ENCODE measurements at places on chromosomes 1 and 21.

- DNase-seq = no peak
Observed at GRCh38 chr1:57506941-57507340, 83.1 kb upstream of the DAB1 start.

- no peak for DNase-seq
Observed at GRCh38 chr1:51435878-51436277, 83.2 kb downstream of the EPS15 start.

DNA sequence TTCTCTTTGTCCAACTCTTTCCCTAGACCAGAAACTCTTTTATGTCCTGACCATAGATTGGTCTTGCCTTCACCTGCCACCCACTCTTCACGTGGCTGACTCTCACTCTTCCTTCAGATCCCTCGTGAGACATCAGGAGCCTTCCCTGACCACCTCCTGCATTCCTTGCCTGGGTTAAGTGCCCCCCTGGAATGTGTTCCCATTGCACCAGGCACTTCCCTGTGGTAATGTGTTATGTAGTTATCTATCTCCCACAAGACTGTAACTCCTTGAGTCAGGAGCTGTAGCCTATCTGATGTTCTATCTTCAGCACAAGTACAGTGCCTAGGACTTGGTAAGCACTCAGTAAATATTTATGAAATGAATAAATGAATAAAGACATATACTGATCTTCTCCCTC, 111.2 kb upstream of the CTTNBP2NL start:
- no peak for DNase-seq

- DNase-seq = no peak
Observed at GRCh38 chr1:186033847-186034271, 299.7 kb downstream of the HMCN1 start.

GRCh38 chr21:35565204-35565611, 495.1 kb downstream of the SETD4 start:
- no peak for DNase-seq
